ENCODE measurements at places on chromosomes 1 and 21.

GRCh38 chr1:109296782-109297181, 10.0 kb downstream of the MYBPHL start:
- no peak for DNase-seq

DNA sequence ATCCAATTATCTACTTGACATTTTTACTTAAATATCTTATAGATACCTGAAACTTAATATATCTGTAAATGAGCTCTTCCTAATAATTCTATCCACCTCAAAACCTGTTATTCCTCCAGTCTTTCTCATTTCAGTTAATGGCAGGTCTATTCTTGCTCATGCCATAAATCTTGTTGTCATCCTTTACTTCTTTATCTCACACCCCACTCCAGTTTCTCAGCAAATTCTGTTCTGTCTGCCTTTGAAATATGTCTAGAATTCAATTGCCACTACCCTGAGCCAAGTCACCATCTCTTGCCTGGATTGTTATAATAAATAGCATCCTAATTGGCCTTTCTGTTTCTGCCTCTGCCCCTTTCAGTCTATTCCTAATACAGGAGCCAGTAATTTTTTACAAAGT, 105.8 kb downstream of the MAN1A2 start:
- no peak for DNase-seq

- DNase-seq: no peak
These were observed 7.8 kb downstream of the SNAP47 start for GRCh38 chr1:227742738-227743715.

- DNase-seq: no peak
These were observed 30.9 kb upstream of the UBE2U start for GRCh38 chr1:64172458-64172983.

Measured in CD4-positive, alpha-beta memory T cell (primary cell).